CMK (cell line): ENCODE measurements at places on chromosomes 7 and 10.

DNA sequence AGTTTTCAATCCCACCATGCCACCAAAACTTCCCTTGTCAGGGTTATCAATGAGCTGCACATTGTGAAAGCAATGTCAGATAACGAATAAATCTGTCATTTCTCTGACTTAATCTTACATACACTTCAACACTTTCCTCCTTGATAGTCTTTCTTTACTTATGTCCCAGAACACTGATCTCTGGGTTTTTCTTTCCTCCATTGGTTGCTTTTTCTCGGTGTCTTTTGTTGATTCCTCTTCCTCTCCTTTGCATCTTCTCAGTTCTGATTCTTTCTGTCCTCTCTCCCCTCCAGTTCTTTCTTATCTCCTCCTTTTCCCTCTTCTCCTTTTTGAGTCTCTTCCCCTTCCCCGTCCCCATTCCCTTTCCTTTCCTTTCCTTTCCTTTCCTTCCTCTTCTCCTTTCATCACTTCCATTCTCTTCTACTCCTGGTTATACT is 16.6 kb downstream of the DNAJB9 start:
- no peak for DNase-seq

DNA sequence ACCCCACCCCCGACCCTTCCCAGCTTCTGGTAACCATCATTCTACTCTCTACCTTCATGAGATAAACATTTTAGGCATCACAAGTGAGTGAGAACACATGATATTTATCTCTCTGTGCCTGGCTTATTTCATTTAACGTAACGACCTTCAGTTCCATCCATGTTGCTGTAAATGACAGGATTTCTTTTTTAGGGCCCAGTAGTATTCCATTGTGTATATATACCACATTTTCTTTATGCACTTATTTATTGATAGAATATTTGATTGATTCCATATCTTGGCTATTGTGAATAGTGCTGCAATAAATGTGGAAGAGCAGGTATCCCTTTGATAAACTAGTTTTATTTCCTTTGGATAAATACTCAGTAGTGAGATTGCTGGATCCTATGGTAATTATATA is 112.7 kb downstream of the CREB5 start:
- DNase-seq = no peak

GRCh38 chr7:128727239-128727638 is 11.9 kb upstream of the CALU start:
- no peak for DNase-seq

DNA sequence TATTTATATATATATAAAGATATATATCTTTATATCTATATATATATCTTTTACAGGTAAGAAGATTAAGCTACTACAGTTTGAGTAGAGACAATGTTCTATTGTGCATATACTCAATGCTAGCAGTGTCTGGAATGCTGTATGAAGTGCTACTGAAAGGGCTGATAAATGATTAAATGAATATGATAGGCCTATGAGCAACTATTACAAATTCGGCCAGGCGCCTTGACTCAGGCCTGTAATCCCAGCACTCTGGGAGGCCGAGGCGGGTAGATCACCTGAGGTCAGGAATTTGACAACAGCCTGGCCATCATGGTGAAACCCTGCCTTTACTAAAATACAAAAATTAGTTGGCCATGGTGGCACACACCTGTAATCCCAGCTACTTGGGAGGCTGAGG is 297.1 kb downstream of the CACNA2D1 start:
- no peak for DNase-seq

GRCh38 chr7:144869082-144869481 is 33.2 kb upstream of the TPK1 start:
- DNase-seq = no peak

- no peak for DNase-seq
Observed at GRCh38 chr10:69600761-69601330, 27.6 kb upstream of the NEUROG3 start.

- DNase-seq = no peak
Observed at GRCh38 chr10:63889803-63890202, 368.6 kb downstream of the REEP3 start.

GRCh38 chr7:158030071-158030470 is 557.6 kb downstream of the PTPRN2 start:
- no peak for DNase-seq

DNA sequence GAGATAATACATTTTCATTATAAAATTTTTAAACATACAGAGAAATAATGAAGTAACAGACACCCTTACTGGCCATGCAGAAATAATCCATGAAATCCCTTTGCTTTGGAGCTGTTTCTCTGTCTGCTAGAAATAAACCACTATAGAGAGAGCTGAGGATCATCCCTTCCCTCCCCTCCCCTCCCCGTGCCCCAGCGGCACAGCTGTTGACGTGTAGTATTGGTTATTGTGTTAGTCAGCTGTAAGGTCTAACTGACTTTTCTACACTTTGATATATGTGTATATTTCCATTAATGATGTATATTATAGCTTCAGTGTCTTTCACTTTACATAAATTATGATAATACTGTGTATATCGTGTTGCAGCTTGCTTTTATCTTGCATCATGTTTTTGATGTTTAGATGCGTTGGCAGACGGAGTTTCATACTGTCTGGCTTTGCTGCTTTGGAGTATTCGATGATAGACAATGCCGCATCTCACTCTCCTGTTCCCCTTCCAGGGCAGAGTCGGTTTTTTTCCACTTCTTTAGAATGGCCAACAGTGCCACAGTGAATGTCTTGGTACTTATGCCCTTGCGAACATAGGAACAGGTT is 27.4 kb upstream of the GRID1 start:
- DNase-seq = no peak
